Dorsolateral prefrontal cortex (tissue), 122 donors: ENCODE measurements at places on chromosomes 16 and 17.

GRCh38 chr17:1145311-1145986, 34.3 kb downstream of the ABR start:
- no peak for DNase-seq

DNA sequence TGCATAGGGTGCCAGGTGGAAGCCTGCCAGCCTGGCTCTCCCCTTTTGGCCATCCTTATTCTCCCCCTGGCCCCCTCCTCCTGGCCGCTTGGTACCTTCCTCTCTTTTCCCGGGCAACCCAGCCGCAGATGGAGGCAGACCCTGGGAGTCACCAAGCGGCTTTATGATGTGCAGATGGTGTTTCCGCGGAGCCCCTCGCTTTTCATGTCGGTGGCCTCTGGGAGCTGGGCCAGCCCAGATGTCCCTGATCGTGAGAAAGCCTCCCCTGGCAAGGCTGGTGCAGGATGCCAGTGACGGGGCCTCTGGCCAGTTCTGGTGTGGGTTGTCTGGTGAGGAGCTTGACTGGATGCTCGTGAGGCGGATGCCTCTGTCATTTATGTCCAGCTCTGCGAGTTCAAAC, 18.0 kb upstream of the BRD7 start:
- peak; percentile 69 for DNase-seq

DNA sequence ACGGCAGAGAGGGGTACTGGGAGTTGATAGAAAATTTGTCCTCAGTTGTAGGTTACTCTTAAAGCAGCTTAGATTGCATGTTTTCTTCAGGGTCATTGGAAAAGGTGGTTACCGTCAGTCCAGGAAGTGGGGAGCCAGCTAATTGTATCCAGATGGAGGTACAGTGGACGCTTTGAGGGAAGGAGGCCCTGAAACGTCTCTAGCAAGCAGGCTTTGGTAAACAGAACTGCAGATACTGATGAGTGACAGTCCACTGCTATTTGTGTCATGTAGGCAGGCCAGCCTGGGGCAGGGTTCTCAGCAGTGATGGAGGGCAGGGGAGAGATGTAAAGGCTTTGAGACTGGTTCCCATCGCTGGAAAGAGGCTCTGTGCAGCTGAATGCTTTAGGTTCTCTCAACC, 30.2 kb upstream of the ST6GALNAC1 start:
- DNase-seq, result no peak

- DNase-seq, result no peak
These were observed 25.1 kb upstream of the EIF1 start for GRCh38 chr17:41663451-41664171.

- DNase-seq, result no peak
These were observed 85.5 kb upstream of the MSI2 start for GRCh38 chr17:57170866-57171265.

- DNase-seq, result no peak
These were observed 39.9 kb downstream of the SNX29 start for GRCh38 chr16:12016291-12016947.

DNA sequence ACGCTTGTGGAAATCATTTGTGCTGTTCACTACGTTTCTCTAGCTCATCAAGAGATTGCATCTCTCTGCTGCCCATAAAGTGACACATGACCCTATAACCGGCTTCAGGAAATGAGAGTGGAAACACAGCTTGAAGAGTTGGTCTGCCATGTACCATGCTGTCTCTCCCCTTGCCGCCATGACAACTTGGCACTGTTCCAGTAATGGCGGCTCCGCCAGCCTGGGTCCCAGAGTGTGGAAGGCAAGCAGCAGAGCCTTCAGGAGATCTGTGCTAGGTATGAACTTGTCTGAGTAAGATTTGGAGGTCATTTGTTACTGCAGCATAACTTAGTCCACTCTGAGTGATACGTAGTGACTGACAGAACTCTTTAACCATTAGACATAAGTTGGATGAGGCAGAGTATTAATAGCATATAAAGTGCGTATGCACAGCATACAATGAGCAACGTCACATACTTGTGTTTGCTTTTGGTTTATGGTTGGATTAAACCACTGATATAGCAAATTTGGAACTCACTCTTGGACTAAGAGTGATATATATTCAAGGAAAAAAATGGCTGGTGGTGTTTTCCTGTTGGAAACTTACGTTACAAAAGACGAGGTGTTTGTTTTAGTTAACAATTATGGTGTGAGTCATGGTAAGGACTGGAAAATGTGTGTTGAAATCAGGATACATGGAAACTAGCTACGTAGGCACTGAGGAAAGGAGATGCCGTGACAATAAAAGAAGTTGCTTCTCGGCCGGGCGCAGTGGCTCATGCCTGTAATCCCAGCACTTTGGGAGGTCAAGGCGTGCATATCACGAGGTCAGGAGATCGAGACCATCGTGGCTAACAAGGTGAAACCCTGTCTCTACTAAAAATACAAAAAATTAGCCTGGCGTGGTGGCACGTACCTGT, 24.4 kb upstream of the PMP22 start:
- no peak for DNase-seq

DNA sequence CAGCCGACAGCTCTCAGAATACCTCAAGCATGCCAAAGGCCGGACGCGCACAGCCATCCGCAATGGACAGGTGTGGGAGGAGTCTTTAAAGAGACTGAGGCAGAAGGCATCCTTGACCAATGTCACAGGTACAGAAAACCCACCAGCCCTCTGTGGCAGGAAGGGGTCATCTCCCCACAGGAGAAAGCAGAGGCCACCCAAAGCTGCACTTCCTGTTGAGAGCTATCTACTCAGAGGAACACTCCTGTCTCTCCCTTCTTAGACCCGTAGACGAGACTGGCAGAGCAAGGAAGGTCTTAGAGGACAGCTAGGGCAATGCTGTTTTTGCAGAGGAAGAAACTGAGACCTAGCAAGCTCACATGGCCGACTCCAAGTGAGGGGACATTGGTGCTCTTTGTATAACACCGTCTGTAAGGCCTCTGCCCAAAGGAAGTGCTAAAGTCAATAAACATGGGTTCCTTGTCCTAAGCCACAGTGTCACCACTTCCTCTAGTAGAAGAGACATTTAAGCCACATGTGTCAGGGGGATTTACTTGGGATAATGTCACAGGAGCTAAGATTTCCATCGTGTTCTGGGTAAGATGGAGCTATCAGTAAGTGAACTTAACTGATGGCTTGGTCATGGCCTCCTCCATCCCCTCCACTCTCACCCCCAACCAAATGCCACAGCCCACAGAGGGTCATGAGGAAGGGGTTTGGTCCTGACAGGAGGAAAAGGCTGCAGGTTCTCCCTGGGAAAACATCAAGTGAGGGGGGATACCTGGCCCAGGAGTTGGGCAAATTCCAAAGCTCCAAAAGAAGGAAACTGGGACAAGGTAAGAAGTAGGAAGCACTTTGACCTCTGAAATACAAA, 9.4 kb downstream of the LPO start:
- no peak for DNase-seq

- no peak for DNase-seq
These were observed 12.6 kb downstream of the C1QTNF1 start for GRCh38 chr17:79036596-79036995.

DNA sequence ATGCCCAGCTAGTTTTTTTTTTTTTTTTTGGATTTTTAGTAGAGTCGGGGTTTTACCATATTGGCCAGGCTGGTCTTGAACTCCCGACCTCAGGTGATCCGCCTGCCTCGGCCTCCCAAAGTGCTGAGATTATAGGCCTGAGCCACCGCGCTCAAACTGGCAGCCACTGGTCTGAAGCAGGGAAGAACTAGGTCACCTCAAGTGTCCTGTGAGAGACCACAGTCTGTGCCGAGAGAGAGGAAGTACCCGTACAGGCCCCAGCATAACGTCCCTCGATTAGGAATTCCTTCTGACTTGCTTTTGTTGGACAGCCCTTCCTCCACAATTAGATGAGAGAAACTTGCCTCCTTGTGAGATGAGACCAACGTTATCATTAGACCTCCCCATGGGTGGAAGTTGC, 13.7 kb upstream of the CD300E start:
- no peak for DNase-seq

DNA sequence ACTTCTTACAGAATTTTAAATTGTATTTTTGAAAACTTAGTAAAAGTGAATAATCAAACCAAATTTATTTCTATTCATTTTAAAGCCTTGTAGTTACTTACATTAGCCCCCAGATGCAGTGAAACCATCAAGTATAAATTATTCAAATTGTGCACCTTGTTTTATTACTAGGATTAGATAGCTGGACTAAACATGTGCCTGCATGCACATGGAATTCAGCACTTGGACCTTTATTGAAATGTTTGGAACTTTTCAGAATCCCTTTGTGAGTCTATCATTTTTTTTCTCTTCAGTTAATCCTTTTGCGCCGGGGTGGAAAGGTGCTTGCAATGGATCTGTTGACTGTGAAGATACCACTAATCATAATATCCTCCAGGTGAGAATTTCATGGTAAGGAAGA, 4.7 kb downstream of the ZPBP2 start:
- DNase-seq, result no peak

DNA sequence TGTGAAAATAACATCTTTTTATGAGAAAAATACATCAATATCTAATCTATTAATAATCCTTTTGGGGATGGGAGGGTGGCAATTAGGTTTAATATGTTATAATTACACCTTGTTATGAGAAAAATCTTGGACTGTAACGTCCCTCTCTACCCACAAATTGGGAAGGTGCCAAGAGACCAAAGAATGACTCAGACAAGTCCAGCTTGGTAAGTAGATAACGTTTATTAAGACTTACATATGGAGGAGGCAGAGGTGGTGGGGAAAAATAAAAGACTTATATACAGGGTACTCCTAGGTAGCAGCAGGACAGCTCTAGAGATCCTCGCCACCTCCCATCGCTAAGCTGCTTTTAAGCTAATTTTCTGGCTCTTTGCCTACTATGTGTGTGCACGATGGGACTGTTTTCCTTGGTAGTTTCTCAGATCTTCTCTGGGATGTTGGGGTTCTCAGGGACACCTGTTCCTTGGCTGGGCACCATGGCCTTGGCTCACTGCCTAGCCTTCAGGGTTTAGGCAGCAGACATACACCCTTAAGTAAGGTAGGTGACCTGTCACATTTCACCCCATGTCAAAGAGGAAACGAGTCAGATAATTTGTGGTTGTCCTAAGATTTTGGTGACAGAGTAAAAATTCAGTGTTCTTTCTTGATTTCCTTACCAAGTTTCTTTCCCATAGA, 31.5 kb downstream of the RBL2 start:
- DNase-seq, result no peak

DNA sequence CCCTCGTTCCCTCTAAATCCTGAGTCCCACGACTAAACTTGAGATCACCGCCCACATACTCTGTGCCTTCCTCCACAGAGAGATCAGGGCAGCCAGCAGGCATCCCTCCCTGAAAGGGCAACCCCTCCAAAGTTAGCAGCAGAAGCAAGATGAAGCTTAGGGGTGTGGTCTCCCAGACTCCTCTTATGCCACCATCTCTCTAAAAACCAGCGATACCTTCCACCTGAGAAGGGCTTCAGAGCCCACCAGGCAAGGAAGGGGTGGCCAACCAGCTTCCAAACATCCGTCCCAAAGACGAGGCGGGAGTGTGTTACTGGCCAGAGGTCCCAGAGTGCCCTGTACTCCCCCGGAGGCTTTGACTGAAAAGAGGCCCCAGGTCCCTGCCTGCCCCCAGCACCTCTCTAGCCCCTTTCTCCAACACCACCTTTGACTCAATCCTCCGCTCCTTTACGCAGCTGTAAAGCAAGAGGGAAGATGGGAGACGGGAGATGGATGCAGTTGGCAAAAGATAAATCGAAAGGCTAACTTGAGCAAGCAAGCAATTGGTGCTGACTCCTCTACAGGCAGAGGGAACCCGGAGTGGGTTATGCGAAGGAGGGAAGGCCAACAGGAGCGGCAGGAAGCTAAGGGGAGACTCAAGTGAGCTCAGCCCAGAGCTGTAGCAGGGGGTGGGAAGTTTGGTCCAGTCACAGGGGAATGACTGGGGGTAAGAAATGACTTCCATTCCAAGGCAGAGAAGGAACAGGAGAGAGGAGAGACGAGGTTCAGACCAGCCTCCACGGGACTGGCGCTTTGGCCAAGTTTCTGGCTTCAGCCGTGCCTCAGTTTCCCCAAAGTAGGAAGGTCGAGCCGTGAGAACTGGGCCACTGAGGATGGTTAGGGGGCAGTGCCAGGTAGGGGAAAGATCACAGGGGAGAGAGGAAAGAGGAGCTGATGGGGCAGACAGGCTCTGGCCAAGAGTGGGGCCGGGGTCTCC, 1.0 kb downstream of the ST3GAL2 start:
- DNase-seq, result no peak

DNA sequence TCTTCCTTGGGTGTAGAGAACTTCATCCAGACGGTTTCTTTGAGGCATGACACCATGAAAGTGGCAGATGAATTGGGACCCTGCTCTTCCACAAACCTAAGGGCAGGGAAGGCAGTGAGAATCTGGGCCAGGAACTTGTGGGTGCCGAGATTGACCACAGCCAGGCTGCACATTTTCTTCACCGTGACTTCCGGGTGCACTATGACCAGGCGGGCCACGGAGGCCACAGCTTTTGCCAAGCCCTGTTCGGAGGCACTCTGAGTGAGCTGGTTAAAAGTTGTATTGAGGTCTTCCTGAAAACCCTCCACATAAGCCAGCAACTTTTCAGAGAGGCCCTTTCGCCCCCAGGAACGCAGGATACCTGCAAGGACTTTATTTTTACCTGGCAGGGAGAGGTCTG, 5.9 kb downstream of the GEMIN4 start:
- no peak for DNase-seq

GRCh38 chr17:49223517-49224197, 6.9 kb downstream of the PHOSPHO1 start:
- DNase-seq, result peak; percentile 70

- DNase-seq, result no peak
These were observed 207.6 kb downstream of the NPIPB11 start for GRCh38 chr16:29198731-29199521.

- DNase-seq, result no peak
These were observed 203.0 kb upstream of the DYNLRB2 start for GRCh38 chr16:80337786-80338185.

- DNase-seq, result no peak
These were observed 21.6 kb downstream of the RCVRN start for GRCh38 chr17:9883451-9883850.

DNA sequence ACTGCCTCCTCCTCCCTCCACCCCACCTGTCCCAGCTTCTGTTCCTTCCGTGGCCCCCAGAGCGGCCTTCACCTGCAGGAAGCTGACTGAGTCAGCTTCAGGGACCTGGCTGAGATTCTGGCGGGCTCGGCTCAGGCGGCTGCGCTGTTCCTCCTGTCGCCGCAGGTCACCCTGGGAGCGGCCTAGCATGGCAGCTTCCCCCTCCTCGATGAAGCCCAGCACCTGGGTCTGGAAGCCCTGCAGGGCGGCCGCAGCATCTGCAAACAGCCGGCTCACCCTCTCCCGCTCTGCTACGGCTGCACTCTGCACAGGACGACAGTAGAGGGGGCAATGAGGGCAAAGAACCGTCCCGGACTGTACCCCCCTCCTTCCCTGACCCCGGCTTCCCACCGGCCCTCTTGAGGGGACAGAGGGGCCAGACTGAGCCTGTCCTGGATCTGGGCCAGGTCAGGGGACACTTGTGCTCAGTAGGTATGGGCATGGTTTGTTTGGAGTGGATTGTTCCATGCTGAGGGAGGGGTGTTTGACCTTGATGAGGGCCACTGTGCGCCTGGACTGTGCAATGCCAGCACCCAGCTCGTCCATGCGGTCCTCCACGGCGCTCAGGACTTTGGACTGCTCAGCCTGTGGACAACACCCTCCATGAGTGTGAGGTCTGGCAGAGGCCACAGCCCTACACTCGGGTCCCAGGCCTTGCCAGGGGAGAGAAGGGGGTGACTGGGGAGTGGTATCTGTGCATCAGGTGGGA, 2.0 kb downstream of the TRIM47 start:
- no peak for DNase-seq
